ENCODE measurements at places on chromosomes 5 and 9.

DNA sequence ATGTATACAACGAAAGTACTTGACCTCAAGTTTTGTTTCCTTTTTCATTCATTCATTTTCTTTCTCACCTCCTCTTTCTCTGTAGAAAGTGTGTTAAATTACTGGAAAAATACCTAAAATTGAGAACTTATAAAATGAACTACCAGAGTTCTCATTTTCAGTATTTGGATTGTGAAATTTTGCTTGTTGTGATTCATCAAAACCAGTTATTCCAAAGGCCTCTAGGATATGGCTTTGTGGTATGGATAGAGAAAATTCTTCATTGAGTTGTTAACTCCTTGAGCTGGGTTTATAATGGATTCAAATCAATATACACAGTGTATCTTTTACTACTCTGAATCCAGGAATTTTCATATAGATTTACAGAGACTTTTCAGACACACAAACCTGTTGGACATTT lies 287.6 kb downstream of the KDM4C start:
- DNase-seq, result peak; percentile 58

DNA sequence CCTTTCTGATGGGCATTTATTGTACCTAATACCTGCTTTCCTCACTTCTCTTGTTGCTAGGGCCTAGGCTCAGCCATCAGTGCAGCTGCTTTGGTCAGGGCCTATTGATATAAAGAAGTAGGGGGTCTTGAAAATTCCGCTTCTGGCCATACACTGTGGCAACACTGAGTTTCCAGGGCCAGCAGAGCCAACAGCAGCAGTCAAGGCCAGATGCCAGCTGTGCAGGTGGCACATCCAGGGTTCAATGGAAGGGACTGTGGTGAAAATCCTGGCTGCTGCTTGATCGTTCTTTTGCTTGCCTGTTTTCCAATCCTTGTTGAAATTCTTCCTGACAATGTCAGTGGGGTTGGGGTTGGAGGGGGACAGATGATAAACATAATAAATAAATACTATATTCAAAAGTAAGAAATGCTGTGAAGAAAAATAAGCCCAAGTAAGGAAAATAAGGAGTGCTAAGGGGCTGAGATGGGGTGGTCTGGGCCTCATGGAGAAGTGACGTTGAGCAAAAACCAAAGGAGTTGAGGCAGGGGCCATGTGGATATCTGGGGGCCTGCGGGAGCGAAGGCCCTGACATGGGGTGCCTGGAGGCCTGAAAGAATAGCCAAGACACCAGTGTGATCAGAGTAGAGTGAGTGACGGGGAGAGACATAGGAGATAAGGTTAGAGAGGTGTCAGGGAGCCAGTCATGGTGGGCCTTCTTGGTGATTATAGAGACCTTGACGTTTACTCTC lies 91.0 kb upstream of the ALDH1B1 start:
- no peak for DNase-seq

DNA sequence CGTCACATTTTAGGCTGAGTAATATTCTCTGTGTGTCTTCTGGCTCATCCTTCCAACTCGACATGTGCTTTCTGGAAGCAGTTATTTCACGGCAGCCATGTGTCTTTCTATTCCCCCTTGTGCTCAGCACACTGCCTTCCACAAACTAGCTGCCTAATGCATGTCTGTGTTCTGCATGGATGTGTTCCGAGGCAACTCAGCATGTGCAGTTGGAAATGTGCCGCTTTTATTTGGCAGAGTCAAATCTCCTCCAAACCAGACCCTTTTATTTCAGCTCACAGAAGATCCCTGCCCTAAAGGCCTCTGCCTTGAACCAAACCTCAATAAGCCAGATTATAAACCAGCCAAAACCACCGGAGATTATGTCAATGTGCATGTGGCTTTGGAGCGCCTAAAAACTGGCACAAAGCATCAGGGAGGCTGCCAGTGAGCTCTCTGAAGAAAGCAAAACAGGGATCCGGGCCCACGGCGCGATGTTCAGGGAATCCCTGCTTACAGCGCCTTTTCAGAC lies 360.2 kb downstream of the DEPDC1B start:
- no peak for DNase-seq

DNA sequence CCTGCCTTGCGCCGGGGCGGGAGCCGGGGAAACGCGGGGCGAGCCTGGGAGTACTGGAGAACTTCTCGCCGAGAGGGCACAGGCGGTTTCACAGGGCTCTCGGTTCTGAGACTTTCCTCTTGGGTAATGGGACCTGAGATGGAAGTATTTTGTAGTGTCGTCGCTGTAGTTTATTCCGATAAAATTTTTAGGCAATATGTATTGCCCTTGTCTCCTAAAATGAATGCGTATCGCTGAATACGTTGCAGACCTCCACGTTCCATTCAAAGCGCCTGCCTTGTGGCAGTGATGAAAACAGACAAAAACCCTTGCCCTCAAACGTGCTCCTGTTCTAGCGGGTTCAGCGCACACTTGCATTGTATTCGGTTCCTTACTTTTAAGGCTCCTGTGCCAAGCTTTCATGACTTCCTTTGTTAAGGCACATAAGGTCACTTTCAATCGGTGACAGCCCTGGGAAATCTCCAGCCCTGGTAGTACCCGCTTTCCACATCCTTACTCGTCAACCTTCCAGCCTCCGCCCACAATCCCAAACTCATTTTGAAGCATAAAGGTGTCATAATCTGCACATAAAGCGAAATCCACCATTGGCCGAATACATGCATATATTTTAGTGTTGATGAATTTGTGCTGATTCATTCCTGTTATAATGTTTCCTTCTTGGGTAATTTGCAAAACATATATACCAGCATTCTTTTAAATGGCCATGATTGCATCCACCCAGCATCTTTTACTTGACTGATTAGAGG lies 694 bp downstream of the RMI1 start:
- peak; percentile 83 for DNase-seq

Measured in adipocyte (in vitro differentiated cells).